ENCODE measurements at places on chromosomes 6 and 20.

GRCh38 chr20:41566896-41567527 is 51.2 kb downstream of the CHD6 start:
- no peak for DNase-seq

GRCh38 chr20:46328200-46328882 is 20.0 kb upstream of the CDH22 start:
- no peak for DNase-seq

- no peak for DNase-seq
These were observed 12.9 kb upstream of the NTSR1 start for GRCh38 chr20:62695448-62696414.

- no peak for DNase-seq
These were observed 634 bp downstream of the ITPA start for GRCh38 chr20:3209946-3210317.

- no peak for DNase-seq
These were observed 5.3 kb upstream of the TASP1 start for GRCh38 chr20:13644010-13644409.

DNA sequence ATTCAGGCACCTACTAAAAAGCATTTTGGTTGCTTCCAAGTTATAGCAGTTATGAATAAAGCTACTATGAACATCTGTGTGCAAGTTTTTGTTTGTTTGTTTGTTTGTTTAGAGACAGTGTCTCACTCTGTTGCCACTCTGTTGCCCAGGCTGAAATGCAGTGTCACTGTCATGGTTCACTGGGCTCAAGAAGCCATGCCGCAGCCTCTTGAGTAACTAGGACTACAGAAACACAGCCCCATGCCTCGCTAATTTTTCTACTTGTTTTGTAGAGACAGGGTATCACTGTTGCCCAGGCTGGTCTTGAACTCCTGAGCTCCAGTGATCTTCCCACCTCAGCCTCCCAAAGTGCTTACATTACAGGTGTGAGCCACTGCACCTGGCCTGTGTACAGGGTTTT is 795.9 kb downstream of the EPHA7 start:
- no peak for DNase-seq

DNA sequence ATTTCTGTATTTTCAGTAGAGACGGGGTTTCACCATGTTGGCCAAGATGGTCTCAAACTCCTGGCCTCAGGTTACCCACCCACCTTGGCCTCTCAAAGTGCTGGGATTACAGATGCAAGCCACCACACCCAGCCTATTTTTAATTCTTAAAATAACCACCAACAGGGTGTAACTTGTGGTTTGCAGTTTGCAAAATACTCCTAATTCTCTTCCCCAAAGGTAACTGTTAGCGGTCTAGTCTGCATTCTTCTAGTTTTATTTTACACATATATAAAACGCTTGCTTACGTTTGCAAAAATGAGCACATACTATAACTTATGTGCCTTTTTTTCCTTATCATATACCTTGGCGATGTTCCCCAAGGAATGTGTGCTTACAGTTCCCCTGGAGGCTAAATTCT is 25.6 kb upstream of the CHMP4B start:
- no peak for DNase-seq

DNA sequence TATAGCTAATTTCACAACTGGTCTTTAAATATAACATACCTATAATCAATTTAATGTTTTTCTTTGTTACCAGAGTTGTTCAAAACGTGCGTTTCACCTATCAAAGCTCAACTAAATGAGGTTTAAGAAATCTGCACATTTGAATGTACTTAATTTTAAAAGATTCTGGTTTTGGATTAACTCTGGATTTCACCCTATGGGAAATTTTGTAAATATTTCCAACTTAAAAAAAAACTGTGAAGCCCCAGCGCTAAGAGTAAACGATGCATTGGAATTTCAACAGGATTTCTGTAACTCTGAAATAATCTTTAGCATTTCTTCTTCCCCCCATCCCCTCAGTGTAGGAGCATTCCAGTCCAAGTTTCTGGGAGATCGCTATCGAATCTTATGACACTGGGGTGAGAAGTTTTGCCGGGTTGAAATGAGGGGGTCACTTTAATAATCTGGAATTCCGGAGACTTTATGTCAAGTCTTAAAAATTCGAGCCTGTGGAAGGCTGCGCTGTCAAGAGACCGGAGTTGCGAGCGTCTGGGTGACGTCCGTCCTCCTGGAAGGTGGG is 643 bp upstream of the MAP3K4 start:
- no peak for DNase-seq

- DNase-seq, result no peak
These were observed 106.5 kb downstream of the MMS22L start for GRCh38 chr6:97176468-97176867.

GRCh38 chr6:168662301-168662936 is 221.4 kb downstream of the SMOC2 start:
- no peak for DNase-seq

- DNase-seq, result no peak
These were observed 90.4 kb downstream of the SLC2A10 start for GRCh38 chr20:46799781-46800408.

GRCh38 chr20:18727032-18727508 is 86.5 kb upstream of the SCP2D1 start:
- no peak for DNase-seq

DNA sequence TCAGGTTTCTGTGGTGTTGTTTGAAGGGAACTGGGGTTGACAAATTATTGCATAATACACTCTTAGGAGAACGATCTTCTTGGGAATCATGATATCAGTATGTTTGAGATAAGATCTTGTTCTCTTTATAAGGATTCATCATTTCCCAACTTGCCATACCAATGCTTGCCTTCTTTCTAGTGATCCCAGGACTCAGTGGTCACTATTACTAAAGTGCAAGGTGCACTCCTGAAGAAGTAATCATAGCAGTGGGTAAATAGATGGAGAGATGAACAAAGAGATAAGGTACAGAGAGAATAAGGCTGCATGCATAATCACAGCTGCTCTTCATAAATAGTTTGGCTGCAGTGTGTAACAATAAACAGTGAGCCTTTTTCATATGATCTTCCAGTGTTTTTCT is 404.0 kb downstream of the DOK5 start:
- DNase-seq, result no peak

- no peak for DNase-seq
These were observed 116.6 kb downstream of the PTPRK start for GRCh38 chr6:128403618-128404444.

GRCh38 chr20:61310954-61311353 is 58.9 kb downstream of the CDH4 start:
- no peak for DNase-seq

- DNase-seq, result no peak
These were observed 64.3 kb upstream of the ID4 start for GRCh38 chr6:19772891-19773290.

DNA sequence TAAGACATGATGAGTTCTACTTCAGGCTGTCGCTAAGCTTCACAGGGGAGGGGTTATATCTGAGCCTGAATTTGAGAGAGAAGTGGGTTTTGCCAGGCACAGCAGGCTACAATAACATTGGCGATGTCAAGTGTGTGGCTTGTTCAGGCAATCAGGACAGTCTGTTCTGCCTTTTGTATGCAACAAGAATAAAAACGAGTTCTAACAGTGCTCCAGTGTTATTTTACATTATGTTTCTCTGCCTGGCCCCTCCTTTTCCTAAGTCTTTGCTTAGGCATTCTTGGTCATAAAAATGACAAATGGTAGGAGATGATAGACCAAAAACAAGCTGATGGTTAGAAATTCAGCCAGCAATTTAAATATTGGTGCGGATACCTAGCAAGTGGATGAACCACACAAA is 26.8 kb downstream of the PAQR8 start:
- no peak for DNase-seq

DNA sequence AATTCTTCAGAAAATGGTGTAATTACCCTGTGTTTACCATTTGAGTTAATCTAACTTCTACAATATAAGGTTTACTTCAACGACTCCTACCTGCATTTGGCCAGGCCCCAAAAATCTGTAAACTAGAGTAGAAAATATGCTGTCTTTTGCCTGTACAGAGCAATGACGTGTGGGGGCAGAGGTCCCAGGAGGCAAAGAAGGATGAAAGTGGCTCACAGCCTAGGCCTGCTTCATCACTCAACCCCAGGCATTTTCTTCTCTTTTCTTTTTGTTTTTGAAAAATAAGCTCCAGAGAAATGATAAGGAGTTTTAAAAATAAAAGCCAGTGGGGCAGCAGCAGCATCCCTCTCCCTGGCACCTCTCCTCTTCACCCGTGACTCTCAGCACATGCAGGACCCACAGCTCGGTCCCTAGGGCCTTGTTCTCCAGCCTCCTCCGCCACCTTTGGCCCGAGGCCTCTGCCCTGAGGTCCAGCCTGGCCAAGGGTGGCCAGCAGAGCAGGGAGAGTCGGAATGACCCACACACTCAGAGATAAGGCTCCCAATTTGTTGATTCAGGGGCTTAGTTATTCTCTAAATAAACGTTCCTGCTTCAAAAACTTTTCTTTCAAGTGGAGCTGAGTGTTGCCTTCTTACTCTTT is 310.3 kb upstream of the RNF24 start:
- DNase-seq, result no peak

DNA sequence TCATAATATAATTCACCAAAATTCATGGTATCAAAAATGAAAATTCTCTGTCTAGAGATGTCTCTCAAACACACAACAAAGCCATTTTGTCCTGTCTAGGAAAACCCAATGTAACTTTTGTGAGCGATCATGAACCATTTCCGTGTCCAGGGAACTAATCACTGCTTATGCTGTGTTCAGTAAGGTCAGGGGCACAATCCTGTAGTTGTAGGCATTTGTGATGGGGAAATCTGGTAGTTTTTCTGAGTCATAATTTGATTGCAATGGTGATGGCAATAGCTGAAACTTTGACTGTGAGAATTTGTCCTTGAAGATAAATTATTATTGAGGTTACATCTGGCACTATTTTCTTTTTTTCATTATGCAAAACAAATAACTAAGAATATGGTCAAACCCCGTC is 21.0 kb upstream of the GCLC start:
- no peak for DNase-seq

GRCh38 chr6:79119217-79119616 is 41.2 kb upstream of the PHIP start:
- no peak for DNase-seq

GRCh38 chr6:105537981-105538578 is 135.2 kb upstream of the PREP start:
- DNase-seq, result no peak

DNA sequence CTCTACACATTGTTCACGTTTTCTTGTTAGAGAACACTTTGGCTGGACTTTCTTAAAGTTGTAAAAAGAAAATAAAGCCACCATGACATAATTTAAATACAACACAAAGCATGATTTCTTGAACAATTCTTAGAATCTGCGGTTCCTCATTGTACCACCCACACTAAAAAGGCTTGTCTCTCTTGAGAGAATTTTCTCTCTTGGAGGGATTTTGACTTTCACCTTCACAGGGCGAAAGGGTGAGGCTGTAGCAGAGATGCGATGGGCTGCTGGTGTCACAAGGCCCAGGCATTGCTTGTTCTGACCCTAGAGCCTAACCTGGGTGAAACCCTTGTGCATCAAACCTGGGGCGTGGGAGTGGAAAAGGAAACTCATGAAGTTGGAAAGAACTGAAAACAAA is 122.7 kb upstream of the RIPOR2 start:
- no peak for DNase-seq

DNA sequence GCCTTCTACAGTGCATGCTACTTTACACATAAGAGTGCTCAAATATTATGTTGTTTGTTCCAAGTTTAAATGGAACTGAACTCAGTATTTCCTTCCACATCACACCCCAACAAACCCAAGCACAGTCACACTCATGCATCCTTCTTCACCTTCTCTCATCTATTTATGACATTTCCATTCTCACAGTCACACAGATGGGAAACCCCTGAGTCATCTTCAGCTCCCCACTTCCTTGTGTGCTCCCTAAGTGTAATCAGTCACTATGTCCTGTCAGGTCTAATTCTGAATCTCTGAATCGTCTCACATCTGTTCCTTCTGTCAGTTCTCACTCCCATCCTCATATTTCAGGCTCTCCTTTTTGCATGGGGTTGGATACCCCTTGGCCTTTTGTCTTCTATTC is 96.0 kb downstream of the RIMS1 start:
- DNase-seq, result no peak

GRCh38 chr6:45574014-45574461 is 196.3 kb upstream of the SUPT3H start:
- no peak for DNase-seq

GRCh38 chr6:95423331-95423730 is 154.0 kb upstream of the MANEA start:
- DNase-seq, result no peak

DNA sequence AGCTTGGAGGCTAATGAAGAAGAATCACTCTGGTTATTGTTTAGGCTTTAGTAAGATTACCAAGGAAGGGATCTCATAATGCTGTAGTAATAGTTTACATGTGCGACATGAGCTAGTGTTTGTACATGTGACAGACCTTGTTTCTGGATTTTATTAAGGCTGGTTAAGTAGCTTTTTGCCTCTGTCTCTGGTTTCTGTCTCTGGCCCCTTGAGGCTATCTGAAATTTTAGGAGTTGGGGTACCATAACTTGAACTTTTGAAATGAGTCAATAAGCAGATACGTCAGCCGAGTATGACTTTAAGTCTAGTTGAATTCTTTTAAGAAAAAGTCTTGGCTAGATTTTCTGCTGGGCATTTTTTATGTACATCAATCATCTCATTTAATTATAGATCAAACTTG is 9.5 kb downstream of the CBFA2T2 start:
- DNase-seq, result no peak

DNA sequence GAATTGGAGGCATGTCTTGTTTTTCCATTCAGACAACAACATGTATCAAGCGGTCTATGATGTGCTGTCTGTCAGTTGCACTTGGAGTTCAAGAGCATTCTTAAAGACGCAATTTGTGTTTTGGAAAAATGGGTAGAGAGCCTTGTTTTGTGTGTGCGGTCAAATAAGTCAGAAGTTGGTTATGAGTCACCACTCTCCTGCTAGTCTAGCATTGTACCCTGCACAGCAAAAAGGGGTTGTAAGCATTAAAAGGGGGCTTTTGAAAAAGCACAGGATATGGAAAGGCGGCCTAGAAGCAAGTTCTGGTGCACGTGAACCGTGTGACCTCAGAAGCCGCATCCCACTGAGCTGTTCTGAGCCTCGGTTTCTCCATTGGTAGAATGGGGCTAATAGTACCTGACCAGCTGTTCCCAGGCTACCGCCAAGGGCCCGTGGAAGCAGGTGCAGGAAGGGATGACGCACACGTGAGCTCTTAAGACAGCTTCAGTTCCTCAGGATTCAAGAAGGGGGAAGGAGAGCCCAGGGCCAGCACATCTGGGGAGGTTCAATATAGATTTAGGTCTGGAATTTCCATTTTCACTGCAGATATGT is 61.6 kb upstream of the SNX9 start:
- peak; percentile 42 for DNase-seq

DNA sequence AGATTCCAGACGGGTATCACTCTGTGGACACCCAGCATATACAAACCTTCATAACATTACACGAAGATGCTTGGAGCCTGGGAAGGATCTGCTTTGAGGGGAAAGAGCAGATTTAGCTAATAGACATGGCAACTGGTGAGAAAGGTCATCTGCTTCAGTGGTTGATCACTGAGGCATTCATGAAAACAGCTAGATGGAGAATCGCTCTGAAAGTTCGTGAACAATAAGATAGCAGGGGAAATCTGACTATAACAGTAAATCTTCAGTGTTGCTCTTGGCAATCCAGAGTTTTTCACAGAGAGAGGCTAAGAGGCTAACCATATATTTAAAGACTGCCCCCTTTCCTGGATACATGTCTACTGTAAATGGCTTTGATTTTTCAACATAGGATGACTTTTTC is 245.3 kb downstream of the FARS2 start:
- no peak for DNase-seq

Measured in T-helper 9 cell (primary cell).